ENCODE measurements at places on chromosomes 6 and 20.

DNA sequence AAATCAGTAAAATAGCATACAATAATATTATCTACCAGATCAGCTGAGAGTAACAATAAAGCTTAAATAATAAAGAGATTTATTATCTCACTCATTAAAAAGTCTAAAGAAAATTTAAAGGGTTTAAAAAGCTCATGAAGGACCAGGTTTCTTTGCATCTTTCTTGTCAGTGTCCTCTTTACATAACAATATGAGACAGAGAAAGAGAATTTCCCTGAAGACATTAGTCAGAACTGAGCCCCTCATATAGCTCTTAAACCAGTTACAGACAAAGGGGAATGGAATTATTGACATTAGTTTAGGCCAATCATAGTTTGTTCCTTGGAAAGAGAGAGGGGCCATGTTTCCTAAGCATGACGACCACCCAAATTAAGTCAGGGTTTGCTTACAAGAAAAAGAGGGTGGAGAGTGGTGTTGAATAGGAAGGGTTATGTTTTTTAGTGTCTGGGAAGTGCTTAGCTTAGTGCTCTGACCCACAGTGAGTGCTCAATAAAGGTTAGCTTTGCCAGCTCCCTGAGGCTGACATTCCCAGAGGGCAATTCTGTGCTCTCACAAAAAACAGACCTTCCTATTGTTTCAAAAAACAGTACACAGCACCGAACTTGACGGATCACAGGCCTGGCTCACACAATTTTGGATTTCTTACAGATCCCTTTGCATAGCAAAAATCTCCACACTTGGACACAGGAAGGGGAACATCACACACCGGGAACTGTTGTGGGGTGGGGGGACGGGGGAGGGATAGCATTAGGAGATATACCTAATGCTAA lies 3.6 kb upstream of the PLCB1 start:
- no peak for DNase-seq

- no peak for DNase-seq
Observed at GRCh38 chr6:12291839-12292604, 1.9 kb downstream of the EDN1 start.

DNA sequence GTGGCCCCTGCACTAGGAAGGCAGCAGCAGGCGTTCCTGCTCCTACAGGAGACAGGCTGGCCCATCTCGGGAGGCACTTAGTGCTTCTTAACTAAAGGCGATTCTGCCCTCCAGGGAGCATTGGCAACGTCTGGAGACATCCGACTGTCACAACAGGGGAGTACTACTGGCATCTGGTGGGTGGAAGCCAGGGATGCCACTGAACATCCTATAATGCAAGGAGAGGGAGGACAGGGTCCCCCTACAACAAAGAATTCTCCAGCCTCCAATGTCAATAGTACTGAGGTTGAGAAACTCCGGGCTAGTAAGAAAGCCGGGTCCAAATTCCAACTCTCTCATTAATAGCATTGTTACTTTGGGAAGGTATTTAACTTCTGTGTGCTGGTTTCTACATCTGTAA lies 119.4 kb upstream of the ARMC2 start:
- no peak for DNase-seq

- no peak for DNase-seq
Observed at GRCh38 chr20:40538131-40538530, 150.9 kb downstream of the MAFB start.

DNA sequence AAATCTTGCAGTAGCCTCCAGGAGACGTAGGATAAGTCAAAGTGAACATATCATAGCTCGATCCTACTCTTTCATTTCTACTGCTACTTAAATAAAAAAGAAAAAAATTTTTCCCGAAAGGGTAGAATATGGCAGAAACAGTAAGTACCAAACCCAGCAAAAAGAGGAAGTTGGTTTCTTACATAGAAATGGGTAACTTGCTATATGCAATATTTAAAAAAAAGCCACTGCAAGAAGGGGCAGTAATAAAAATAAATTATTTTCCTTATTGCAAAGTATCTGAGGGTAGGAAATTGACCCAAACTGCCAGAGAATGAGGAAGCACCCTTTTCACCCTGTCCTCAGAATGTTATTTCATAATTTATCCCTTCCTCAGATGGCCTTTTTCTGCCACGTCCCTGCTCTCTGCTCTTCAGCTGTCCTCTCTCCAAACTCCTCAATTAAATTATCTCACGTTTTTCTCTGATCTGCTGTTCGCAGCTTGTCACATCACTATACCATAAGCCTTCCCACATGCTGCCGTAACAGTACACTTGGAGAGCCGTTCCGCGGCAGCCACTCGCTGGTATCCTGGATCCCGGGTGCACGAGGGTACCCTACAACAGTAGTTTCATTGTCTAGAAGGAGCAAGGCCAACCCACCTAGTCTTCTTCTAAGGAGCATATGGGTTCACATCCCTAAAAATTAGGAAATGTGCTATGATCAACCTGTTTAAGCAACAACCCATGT lies 149.6 kb downstream of the BACH2 start:
- DNase-seq: no peak

GRCh38 chr6:105194106-105194505 lies 14.3 kb upstream of the POPDC3 start:
- no peak for DNase-seq

DNA sequence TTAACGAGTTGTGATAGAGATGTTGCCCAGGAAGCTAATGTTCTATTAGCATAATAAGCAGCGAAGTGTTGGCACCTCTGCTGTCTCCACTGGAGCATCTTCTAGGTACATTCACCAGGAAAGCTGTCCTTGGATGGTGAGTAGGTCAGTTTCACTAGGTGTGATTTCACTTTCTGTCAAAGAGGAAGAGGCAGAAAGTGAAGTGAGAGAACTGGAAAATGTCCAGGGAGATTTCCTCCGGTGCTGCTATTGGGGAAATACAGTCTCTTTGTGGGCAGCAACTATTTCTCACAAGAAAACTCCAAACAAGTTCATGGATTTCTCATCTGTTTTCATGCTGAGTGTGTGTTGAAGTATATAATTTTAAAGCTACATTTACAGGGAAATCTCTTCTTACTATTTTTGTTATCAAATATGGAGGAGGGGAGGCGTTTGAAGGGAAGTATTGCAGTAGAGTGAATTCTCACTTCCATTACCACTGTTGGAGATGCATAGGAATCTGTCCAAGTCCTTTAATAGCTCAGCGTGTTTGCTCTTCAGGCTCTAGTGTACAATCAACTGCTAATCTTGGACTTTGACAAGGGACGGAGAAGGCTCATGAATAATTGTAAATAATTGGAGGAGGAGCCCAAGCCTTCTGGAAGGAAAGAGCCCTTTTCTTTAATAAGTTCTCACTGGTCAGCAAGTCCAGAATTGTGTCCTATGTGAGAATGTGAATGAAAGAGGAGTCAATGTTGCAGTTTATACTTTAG lies 16.1 kb upstream of the TSBP1 start:
- no peak for DNase-seq

GRCh38 chr6:167467793-167468431 lies 143.0 kb downstream of the TTLL2 start:
- no peak for DNase-seq

GRCh38 chr6:158661156-158661685 lies 11.4 kb downstream of the SYTL3 start:
- no peak for DNase-seq

- DNase-seq: no peak
Observed at GRCh38 chr6:63805808-63806572, 170.4 kb downstream of the PHF3 start.

DNA sequence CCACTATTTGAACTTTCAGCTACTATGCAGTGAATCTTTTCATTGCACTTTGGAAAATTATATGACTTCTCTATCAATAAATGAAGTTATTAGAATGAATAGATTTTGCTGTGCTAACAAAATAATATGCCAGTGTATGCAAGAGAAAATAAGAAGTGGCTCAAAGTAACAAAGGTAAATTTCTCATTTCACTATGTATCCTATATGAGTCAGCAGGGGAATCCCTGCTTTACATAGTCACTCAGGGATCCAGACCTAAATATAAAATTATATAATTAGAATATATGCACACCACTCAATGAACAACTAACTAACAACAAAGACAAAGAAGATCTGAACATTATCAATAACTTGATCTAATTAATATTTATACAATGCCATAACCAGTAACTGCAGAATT lies 390.8 kb upstream of the IRAK1BP1 start:
- no peak for DNase-seq

GRCh38 chr20:25227317-25227831 lies 20.5 kb upstream of the PYGB start:
- no peak for DNase-seq

DNA sequence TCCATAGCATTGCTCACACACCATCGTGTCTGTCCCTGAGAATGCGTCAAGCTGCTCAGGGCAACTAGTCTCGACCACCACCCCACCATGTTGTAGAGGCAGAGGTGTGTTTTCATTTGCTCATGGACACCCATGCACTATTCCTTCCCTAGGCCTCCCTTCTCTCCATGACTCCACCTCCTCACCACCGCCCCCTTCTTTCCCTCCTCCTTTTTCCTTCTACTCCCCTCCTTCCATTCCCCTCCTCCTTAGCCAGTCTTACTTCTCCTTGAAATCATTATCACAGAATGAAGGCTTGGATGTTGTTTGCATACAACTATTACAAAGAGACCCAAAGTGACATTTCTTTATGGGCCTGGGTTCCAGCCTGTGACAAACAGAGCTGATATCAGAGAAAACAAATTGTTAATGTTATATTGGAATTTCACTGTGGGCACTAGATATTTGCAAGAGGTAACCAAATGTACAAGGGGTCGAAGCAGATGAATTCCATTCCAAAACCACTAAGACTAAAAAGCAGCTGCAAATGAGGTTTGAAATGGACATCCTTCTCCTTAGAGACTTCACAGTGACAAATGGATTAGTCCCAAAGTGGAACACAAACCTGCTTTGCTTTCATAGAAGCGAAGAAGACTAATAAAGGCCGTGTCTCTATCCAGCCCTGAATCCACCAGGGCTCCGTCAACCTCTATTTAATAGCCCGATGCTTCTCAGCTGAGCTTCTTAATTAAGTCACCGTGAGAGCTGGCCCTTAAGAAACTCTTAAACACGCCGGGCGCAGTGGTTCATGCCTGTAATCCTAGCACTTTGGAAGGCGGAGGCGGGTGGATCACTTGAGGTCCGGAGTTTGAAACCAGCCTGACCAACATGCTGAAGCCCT lies 275.8 kb upstream of the SULF2 start:
- no peak for DNase-seq

GRCh38 chr6:10838794-10839333 lies 525 bp upstream of the MAK start:
- DNase-seq: no peak

DNA sequence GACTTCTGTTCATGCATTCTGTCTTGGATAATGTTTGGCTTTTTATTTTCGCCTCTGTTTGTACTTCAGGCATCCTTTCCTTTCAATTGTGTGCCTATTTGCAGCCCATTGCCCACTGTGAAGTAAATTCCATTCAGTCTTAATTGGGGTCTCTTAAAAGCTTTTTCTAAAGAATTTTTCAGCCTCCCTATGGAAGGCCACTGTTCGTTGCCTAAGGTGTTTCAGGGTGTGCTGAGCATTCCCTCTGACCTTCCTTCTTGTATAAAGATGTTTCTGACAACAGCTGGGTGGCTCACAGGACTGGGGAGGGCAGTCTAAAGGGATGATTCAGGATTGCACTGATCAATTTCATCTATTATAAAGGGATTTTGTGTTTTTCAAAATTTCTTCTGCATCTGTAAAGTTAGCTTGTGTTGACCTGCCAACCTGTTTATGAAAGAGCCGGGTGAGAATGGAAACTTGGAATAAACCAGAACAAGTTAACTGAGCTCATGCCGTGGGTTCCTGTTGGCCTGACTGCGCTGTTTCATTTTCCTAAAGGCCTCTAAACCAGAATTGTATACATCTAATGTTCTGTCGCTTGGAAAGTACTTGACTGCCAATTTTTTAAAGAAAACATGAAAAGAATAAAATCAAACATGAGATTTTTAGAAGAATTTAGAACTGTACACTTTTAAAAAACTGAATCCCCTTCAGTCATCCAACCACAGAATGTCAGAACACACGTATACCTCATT lies 14.3 kb downstream of the PHACTR2 start:
- no peak for DNase-seq

GRCh38 chr6:25709761-25710160 lies 44.8 kb upstream of the SLC17A4 start:
- DNase-seq: no peak

GRCh38 chr6:168130697-168131371 lies 51.8 kb upstream of the FRMD1 start:
- DNase-seq: no peak

DNA sequence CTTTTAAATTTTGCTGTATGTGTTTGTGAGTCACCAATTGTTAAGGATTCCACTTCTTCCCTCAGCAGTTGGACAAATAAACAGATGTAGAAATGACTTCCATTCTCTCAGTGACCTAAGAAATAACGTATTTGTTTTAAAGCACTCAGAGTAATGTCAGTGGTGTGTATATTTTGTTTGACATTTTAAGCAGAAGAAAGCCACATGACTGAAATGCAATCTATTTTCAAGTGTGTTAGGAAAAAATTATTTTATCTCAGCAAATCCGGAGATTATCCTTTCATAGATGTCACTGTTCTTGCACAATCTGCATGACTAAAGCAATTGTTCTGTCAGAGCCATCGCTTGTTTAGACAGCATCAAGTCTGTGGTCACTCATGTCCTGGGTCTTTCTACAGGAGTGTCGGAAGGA lies 77.1 kb downstream of the JAG1 start:
- no peak for DNase-seq

DNA sequence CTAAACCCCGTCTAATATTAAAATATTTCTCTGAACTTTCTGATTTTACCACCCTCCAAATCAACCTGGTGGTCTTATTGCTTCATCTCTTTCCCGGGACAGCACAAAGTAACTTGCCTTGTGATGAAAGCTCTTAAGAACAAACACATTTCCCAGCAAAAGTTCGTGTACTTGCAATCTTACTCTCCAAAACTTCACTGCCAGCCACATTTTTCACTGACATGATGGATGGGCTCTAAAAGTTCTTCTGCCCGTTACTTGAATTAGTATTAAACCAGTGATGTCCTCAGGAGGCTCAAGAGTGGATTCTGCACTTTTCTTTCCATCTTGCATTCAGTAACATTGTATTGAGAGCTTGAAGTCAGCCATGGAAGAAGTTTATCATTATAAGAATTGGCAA lies 731.6 kb upstream of the GJE1 start:
- no peak for DNase-seq

GRCh38 chr20:51426718-51427650 lies 115.5 kb downstream of the NFATC2 start:
- no peak for DNase-seq

GRCh38 chr20:60304931-60305330 lies 346.7 kb downstream of the CDH26 start:
- no peak for DNase-seq

DNA sequence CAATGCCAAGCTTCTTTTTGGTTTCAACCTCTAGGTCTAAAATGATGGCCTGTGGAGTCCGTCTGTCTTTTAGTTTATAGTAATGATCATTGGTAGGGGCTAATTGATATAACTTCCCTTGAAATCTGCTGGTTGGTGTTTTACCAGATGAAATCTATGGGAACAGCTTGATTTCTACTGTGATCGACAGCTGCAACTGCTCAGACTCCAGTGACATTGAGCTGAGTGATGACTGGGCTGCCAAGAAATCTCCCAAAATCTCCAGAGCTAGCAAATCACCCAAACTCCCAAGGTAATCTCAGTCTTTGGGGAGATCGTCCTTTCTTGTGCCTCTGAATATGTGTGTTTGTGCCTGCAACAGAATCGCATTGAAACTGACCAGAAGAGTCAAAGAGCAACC lies 70.5 kb upstream of the TMEM181 start:
- DNase-seq: no peak

- DNase-seq: no peak
Observed at GRCh38 chr6:49526598-49526997, 23.9 kb upstream of the C6orf141 start.

Data from nucleus accumbens (tissue), 56 donors.